ENCODE measurements at places on chromosomes 4 and X.

DNA sequence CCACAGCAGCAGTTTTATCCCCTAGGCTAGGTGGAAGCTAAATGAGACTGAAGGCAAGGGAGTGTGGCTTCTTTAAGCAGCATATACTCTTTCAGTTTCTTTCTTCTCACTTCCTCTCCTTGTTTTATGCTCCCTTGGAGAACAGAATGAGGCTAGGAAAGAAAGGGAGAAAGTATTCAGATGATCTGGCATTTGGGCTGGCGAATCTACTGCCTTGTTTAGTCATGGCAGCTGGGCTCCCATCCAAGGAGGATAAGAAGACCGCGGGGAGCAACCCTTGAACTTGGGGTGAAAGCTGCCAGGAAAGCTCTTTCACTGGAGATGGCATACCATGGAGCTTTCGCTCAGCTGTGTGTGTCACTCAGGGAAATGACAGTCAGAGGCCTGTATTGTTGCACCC, 72.1 kb downstream of the ARHGEF38 start:
- peak; percentile 78 for DNase-seq

GRCh38 chrX:34764852-34765361, 107.8 kb upstream of the TMEM47 start:
- no peak for DNase-seq

GRCh38 chr4:6423575-6423974, 48.8 kb downstream of the PPP2R2C start:
- DNase-seq = no peak

DNA sequence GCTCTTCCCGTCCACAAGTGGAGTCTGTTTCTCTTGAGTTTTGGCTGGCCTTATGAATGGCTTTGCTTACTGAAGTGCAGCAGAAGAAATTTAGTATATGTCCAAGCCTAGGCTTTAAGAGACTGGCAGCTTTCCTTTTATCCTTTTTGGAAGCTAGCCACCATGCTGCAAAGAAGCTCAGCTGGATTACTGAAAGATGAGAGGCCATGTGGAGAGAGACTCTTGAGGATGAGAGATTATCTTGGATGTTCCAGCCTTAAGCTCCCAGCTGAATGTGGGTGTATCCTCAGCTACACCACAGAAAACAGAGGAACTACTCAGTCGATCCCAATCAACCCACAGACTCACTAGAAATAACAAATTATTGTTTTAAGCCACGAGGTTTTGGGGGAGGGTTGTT, 12.5 kb downstream of the CCNG2 start:
- peak; percentile 88 for DNase-seq

DNA sequence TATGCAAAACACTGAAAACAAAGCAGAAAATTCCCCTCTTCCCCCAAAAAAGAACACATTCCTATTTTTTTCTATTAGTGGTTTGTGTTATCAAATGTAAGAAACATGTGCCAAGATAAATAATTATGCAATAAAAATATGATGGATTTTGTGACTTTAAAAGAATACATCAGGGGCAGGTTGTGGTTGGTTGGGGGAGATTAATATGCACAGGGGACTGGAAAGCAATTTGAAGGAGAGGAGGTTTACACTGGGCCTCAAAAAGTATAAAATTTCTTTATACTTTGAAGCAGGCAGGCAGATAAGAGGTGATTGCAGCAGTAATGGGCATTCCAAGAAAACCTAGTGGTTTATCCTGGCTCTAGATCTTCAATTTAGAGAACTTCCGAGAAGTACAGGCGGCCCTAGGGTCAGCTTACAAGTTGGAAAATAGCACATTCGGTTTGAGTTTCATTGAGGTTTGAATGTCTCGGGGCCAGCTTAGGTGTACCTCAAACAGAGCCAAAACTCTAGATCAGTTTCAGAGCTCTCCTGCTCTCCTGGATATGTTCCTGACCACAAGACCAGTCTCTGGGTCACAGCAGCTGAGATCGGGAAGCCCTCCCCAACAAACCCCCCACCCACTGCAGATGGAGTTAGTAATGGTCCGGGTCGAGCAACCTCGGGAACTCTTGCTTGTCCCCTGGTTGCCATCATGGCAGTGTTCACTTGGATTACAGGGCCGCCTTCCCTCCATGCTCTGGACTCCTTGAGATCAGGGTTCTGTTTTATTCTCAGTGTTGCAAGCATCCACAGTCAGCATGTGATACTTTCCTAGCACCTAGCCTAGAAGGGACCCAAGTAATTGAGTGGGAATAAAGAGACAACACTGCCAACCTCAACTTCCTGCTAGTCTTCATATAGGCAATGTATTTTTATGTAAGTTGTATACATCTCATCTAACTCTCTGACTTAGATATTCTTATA, 112.1 kb upstream of the DDIT4L start:
- DNase-seq = peak; percentile 96

GRCh38 chr4:180105362-180105761, 2137.8 kb upstream of the TENM3 start:
- DNase-seq = no peak

- DNase-seq = peak; percentile 75
Measured at GRCh38 chrX:106933538-106933961, 13.3 kb downstream of the CLDN2 start.

GRCh38 chr4:41442810-41443209, 95.1 kb upstream of the LIMCH1 start:
- no peak for DNase-seq

DNA sequence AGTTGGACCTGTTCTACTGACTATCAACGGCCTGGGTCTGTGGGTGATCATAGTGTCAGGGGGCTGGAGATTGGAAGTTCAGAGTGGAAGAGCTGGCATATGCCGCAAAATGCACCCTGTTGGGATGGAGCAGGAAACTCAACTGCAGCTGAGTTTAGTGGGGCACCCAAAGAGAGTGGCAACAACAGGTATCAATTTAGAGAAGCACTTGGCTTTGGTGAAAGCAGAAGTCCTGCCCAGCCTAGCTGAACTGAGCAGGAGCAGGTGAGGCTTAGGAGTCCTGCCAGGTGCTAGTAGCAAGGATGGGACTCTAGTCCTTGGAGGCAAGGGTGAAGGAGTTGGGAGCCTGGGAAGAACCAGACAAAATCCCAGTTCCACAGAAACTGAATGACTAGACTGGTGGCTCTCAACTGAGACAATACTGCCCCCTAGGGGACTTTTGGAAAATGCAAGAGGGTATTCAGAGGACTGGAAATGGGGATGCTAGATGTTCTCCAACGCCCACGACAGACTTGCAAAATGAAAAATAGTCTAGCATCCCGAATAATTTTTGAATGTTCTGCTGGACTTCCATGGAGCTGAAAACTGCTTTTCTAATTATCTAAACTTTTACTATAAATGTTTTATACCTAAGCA, 49.4 kb downstream of the RTL9 start:
- peak; percentile 61 for DNase-seq

DNA sequence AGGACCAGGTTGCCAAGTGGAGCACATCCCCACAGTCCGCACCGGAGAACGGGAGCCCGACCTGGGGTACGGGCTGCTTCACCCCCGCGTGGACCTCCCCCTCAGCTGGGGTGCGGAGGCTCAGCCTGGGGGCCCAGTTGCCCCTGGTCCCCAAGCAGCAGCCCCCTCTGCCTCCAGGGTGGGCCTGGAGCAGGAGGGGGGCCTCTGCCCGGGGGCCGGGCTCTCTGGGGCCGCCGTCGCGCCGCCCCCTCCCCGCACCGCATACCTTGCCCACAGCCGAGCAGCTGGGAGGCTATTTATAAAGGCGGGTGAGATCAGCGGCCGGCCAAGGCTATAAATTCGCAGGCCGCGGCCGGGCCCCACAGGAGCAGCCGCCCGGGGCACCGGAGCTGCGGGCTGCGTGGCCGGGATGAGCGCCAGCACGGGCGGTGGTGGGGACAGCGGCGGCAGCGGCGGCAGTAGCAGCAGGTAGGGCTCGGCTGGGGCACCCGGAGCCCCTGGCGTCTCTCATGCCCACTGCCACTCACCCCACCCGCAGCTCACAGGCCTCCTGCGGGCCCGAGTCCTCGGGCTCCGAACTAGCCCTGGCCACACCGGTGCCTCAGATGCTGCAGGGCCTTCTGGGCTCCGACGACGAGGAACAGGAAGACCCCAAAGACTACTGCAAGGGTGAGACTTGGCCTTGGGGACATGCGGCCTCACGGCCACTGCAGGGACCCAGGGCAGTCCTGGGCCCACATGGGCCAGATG, at the start of gene SRPK3:
TSS of gene SRPK3 (plus strand) at position 364 of the 750 bp plus-strand sequence. CDS start at position 410, 46 bp downstream.
- no peak for DNase-seq

DNA sequence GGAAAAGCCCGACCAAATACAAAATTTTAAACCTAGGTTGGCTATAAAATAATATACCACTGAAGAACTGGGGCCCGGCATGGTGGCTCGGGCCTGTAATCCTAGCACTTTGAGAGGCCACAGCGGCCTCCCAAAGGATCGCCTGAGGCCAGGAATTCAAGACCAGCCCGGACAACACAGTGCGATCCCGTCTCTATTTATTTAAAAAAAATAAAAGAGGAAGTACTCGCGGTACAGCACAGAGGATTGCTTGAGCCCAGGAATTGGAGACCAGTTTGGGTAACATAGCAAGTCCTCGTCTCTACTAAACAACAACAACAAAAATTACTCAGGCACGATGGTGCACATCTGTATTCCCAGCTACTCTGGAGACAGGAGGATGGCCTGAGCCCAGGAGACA, 44.8 kb upstream of the CDKN2AIP start:
- DNase-seq = no peak

- peak; percentile 8 for DNase-seq
Measured at GRCh38 chr4:95048296-95048695, 290.5 kb downstream of the BMPR1B start.

DNA sequence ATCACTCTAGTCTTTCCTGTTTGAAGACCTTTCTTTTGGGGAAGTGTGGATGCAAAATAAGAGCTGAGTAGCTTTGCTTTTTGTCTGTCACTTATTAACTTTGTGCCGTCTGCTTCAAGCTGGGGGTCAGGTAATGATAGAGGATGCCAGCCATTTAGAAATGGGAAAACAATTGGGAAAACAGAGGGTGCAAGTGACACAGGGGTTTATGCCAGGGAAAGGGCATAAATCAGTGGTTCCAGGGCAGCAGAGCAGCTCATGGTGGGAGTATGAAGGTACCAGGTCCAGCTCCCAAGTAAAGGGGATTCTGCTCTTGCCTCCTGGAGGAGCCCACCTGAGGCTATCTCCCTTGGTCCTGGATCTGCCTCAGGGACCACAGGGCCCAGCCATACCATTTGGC, 91.9 kb upstream of the GPR50 start:
- DNase-seq = no peak

GRCh38 chr4:142285222-142285583, 560.9 kb downstream of the INPP4B start:
- DNase-seq = no peak

DNA sequence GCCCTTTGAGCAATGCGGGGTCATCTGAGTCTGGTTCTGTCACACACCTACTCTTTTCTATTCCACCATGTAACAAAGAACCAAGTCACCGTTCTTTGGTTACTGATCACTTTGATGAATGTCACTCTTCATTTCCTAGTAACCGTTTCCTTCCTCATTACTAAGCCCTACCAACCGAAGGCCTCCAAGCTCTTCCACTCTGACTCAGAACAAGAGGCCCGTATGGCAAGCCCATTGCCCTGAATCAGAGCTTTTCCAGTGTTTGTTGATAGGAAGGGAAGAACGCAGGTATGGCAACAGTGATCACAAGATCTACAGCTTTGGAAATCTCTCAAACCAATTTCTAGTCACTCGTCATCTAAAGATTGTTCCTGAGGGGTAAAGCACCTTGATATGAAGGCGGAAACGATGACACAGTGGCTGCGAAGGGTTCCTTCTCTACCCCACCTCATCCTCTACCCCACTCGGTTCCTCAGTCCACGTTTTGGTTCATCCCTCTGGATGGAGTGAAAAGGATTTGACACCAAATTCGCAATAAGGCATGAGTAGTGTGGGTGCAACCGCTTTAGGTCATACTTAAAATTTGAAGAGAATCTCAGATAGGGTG, 28.0 kb upstream of the CD40LG start:
- DNase-seq = no peak

- DNase-seq = no peak
Measured at GRCh38 chr4:104345598-104346242, 149.0 kb downstream of the CXXC4 start.

DNA sequence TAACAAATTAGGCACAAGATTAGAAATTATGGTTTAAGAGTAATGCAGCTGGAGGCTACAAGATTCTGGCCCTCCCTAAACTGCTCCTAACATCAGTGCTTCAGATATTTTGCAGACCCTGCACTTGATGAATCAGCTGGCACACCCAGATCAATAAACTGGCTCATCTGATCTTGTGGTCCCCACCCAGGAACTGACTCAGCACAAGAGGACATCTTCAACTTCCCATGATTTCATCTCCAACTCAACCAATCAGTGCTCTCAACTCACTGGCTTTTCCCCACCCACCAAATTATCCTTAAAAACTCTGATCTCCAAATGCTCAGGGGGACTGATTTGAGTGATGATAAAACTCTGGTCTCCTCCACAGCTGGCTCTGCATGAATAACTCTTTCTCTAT, 21.7 kb upstream of the TMEM33 start:
- no peak for DNase-seq

GRCh38 chr4:163666332-163666873, 171.9 kb downstream of the TMA16 start:
- DNase-seq = no peak

DNA sequence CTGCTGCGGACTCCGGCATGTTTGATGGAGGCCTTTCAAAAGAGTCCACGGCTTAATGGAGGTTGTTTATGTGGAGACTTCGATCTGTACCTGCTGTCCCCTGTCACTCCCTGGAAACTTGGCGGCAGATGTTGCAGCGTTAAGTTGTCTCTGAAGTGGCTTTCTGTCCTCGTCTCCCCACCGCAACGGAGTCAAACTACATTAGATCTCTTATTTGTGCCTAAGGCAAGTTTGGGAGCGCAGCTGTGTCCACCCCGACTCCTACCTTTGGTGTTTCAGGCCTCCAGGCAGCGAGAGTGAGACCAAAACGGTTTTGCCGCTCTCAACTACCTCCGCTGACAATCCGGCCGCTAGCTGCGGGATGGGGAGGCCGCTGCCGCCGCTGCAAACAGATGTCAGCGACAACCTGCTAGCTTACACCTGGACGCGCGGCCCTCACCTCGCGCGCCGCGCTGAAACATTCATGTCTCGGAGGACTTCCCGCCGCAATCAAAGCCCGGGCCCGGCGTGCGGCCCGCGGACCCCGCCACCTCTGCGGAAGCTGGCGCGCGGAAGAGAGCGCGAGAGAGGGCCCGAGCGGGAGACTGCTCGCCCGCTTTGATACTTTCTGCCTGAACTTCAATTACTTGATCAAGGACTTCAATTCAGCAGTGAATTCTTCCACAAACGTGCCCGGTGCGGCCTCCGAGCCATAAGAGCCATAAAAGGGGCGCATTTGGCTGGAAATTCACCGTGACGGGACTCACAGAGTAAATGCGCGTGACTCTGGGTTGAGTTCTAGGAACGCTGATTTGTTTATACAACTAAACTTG, 108.4 kb downstream of the ANTXR2 start:
- DNase-seq = peak; percentile 12

DNA sequence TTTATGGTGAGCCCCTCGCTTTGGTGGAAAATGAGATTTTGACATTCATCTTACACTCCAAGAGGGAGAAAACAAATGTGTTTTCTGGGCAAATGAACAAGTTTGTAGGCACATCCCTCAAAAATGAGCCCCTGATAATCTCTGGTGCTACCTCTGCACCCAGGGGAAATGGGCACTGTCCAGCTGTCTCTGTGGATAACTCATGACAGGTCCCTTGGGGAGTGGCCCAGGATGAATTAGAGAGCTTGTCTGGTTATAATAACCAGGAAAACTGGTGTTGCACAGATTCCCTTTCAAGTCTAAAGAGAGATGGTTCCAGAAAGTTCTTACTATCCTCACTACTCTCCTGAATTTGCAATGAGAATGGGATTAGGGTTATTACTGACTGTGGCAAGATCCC, 7.5 kb downstream of the RASL11B start:
- DNase-seq = no peak

GRCh38 chr4:167233685-167234315, 494 bp downstream of the SPOCK3 start:
- DNase-seq = no peak
